ENCODE measurements at places on chromosomes 13 and 19. TPM values are rescaled to one million over a fixed set of nuclear protein-coding genes. Genes with fewer than 3 reads are reported as not detected.

GRCh38 chr19:50651174-50651573, 1.9 kb downstream of the C19orf81 start:
- DNase-seq = no peak

- DNase-seq = peak; percentile 58
These were observed 2.7 kb upstream of the CAPNS1 start for GRCh38 chr19:36136964-36137686.

- no peak for DNase-seq
These were observed 406 bp upstream of the EID2B start for GRCh38 chr19:39533003-39533512.

GRCh38 chr19:30393729-30394480, 21.7 kb downstream of the ZNF536 start:
- no peak for DNase-seq

DNA sequence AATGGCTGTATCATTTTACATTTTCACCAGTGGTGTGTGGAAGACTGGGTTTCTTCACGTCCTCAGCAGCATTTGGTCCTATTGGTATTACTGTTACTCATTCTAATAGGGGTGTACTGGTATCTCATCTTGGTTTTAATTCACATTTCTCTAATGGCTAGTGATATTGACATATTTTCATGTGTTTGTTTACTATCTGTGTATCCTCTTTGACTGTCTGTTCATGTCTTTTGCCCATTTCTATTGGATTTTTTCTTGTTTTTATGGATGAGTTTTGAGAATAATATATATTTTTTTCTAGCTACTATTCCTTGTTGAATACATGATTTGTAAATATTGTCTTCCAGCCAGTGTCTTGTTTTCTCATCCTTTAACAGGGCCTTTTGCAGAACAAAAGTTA, 13.8 kb downstream of the IFNL2 start:
- no peak for DNase-seq

GRCh38 chr13:101434486-101434885, 18.0 kb upstream of the ITGBL1 start:
- DNase-seq = no peak

Gene ZNF253
- total RNA-seq = 5.4 TPM

Gene LSR
- 2.5 TPM for total RNA-seq

Gene ZNF836
- 5.9 TPM for total RNA-seq
